B cell (primary cell): ENCODE measurements at places on chromosomes 5 and 9. TPM values are rescaled to one million over a fixed set of nuclear protein-coding genes. Genes with fewer than 3 reads are reported as not detected.

The PCDHGB3 gene
- 0.33 and 0.52 TPM in 2 replicates for polyA plus RNA-seq

The FGF18 gene
- polyA plus RNA-seq: 0.06 and 0.07 TPM in 2 replicates

The IL13 gene
- 0.14 and 0.45 TPM in 2 replicates for polyA plus RNA-seq

The MRPL41 gene
- 54.6 and 59.2 TPM in 2 replicates for polyA plus RNA-seq

The SHROOM1 gene
- polyA plus RNA-seq: 1.1 and 1.3 TPM in 2 replicates

The ST8SIA4 gene
- 7.7 and 9.5 TPM in 2 replicates for polyA plus RNA-seq
